ENCODE measurements at places on chromosomes 2 and 18.

- no peak for DNase-seq
Observed at GRCh38 chr2:141439524-141439923, 691.3 kb downstream of the LRP1B start.

GRCh38 chr2:231886071-231886681 is 40.0 kb downstream of the NPPC start:
- no peak for DNase-seq

DNA sequence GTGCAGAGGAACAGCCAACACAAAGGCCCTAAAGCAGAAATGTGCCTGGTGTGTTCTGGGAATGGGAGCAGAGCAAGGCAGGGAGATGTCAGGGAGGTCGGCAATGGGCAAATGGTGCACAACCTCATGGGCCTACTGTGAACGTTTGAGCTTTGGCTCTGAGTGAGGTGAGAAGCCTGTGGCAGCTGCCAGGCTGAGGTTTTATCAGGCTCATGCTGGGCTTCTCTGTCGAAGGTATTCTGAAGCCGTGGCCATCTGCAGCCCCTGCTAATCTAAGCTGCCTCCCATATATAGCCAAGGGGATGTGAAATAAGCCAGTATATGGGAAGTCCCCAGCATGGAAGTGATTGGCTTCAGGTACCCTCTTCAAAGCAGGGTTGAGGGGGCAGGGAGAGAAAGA is 193.3 kb downstream of the SLC4A3 start:
- DNase-seq, result no peak

DNA sequence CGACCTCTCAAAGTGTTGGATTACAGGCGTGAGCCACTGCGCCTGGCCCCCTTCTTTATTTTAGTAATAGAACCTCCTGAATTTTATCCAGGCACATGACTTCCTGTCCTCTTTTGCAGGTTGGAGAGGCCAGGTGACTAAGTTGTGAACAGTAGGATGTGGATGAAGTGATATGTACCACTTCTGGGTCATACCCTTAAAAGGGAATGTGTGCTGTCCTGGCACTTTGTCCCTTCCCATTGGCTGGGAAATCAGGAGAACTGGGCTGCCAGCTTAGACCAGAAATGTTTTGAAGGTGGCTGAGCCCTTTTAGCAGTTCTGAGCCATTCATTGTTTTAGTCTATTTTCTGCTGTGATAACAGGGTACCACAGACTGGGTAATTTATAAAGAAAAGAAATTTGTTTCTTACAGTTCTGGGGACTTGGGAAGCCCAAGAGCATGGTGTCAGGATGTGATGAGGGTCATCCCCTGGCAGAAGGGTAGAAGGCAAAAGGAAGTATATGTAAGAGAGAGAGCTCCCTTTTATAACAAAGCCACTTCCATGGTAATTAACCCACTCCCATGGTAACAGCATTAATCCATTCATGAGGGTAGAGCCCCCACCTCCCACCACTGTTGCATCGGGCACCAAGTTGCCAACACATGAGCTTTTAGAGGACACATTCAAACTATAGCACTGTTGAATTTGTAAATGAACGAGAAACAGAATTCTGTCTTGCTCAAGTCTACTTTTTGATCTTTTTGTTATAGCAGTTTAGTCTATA is 79.1 kb downstream of the TTC27 start:
- no peak for DNase-seq

DNA sequence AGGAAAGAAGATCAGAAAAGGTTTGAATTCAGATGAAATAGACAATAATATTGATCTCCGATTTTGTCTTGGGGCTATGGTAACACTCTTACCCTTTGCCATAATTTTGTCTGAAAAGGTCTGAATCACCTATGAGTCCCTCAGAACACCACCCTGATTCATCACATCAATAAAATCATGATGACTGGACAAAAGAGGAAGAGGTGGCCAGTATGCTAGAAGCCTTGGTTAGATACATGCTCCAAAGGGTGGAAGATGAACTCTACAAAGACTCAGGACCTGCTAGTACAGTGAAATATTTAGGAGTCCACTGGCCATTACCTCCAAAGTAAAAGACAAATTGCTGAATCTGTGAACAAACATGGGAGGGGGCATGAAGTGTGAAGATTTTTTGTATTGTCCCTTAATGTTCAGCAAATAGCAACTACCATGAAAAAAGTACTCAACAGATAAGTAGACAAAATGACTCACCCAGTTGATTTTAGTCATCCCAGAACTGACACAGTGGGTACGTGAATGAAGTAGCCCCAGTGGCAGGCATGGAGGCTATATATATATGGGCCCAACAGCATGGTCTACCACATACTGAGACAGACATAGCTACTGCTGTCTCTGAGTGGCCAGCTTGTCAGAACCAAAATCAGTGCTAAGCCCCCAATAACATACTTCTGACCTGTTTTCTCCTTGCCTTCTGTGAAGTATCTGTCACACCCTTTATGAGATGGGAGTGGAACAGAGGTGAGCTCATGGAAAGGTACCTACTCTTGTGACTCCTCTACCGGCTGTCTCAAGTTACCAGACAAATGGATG is 36.5 kb upstream of the GLS start:
- DNase-seq, result no peak

GRCh38 chr2:125959047-125959446 is 696.9 kb upstream of the GYPC start:
- no peak for DNase-seq

DNA sequence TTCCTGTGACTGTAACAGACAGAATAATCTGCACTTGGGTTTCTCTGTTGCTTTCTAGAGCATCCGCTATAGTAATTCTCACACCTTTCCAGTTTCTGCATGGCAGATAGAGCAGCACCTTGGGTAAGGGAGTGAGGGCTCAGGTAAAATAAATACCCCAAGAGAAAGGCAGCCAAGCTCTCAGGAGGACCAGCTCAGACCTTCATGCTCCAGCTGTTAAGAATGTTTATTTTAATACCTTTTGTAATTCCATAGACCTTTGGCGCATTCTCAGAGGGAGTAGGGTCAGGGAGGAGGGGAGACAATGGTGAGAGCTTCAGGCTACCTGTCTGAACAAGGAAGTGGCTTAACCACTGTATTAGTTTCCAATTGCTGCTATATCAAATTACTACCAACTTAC is 16.2 kb upstream of the TMEM178A start:
- DNase-seq, result no peak

DNA sequence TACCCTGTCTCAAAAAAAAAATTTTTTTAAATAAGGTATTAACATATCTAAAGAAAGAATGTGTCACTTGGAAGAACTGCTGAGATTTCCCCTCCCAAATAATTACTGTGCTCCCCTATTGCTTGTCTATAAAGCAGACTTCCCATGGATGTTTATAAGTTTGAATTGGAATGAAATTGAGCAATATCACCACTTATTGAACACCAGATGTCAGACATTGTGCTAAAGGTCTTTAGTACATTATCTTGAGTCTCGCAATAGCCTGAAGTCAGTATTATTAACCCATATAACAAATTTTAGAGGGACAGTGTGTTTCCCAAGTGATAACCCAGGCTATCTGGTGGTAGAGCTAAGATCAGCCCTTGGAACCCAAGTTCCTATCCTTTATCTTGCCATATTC is 102.9 kb upstream of the MSH2 start:
- DNase-seq, result no peak
